Kidney (tissue), 22 donors: ENCODE measurements at places on chromosomes 16 and 17. TPM values are rescaled to one million over a fixed set of nuclear protein-coding genes. Genes with fewer than 3 reads are reported as not detected.

- no peak for DNase-seq
Measured at GRCh38 chr17:21161498-21162393, 35.0 kb downstream of the DHRS7B start.

- no peak for DNase-seq
Measured at GRCh38 chr16:66420396-66420795, 6.7 kb upstream of the BEAN1 start.

DNA sequence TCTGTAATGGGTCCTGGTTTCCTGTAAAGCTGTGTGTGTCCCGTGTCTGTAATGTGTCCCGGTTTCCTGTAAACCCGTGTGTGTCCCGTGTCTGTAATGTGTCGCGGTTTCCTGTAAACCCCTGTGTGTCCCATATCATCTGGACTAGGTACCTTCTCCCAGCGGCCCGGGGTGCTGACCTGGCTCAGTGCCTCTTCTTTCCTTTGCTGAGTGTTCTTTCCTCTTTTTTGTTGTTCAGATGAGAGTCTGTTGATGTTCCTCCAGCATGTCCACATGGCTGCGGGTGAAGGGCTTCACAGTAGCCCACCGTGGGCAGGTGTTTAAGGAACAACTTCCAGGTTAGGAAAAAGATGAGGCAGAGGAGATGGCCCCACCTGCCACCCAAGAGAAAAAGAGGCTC lies 46.6 kb upstream of the GNG13 start:
- DNase-seq = no peak

DOC2B gene
- 4.2 TPM for polyA plus RNA-seq

NPIPB13 gene
- polyA plus RNA-seq = 1.2 TPM
